ENCODE measurements at places on chromosomes 12 and 14.

- DNase-seq, result no peak
Observed at GRCh38 chr14:103530390-103530789, 1.4 kb downstream of the TRMT61A start.

DNA sequence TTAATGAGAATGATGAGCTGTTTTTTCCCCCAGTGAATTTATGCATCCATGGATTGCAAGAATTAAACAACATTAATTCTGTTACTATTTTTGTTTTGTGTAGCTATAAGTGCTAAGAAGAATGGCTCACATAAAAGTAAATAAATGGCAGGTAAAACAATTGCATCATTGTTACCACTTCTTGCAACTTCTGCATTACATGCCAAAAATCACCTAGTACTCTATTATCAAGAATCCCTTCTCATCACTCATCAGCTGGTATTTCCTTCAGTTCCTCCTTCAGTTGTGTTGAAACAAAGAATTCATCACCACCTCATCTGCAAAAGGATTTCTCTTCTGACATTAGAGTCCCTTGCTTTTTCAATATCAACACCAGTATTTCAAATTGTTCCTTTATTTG is 773 bp downstream of the A2M start:
- no peak for DNase-seq

DNA sequence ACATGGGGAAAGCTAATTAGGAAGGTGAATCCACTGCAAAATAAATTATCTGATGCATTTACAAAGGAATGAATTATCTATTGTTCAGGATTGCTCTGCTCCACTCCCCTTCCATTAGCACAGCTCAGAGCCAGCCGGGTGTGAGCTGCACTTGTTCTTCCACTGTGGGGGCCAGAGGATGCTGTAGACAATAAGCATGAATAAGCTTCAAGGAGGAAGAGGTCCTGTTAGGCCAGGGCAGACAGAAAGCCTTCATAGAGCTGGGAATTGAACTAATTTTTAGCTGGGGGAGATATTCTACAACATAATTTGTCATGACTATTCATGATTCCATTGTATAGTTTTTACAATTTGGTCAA is 137.6 kb upstream of the MAX start:
- no peak for DNase-seq

GRCh38 chr12:77003246-77003645 is 62.1 kb downstream of the E2F7 start:
- no peak for DNase-seq

Data from germinal center (tissue), 1 donor.